Activated T-helper 1 cell treated with anti-CD3 and anti-CD28 coated beads, Interleukin-2, amount 50 U/mL, for 16 hours (primary cell): ENCODE measurements at places on chromosomes 5 and 9.

GRCh38 chr5:40166802-40167201, 512.9 kb upstream of the PTGER4 start:
- no peak for DNase-seq

GRCh38 chr9:33225319-33226147, 14.4 kb upstream of the SPINK4 start:
- peak; percentile 45 for DNase-seq

GRCh38 chr5:41763081-41763480, 107.1 kb downstream of the OXCT1 start:
- no peak for DNase-seq

- DNase-seq = no peak
Observed at GRCh38 chr9:121721058-121721350, 69.6 kb downstream of the DAB2IP start.

DNA sequence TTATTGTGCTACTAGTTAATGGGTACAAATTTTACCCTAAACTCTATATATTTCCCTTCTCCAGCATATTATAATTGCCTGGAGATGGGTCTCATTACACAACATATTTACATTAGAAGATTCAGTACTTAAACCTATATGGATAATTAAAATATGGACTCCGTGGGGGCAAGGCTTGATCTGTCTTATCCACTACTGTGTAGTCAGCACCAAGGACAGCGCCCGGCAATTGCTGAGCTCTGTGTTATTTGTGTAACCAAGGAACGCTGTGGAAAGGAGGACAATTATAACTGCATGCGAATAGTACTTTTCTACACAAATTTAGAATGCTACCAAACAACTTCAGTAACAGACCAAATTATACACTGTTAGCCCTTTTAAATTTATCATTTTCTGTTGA, 77.7 kb downstream of the DNAH5 start:
- no peak for DNase-seq

GRCh38 chr5:78920604-78921003, 64.5 kb downstream of the ARSB start:
- DNase-seq = no peak

- DNase-seq = no peak
Observed at GRCh38 chr5:75720882-75721281, 3.6 kb upstream of the POC5 start.

DNA sequence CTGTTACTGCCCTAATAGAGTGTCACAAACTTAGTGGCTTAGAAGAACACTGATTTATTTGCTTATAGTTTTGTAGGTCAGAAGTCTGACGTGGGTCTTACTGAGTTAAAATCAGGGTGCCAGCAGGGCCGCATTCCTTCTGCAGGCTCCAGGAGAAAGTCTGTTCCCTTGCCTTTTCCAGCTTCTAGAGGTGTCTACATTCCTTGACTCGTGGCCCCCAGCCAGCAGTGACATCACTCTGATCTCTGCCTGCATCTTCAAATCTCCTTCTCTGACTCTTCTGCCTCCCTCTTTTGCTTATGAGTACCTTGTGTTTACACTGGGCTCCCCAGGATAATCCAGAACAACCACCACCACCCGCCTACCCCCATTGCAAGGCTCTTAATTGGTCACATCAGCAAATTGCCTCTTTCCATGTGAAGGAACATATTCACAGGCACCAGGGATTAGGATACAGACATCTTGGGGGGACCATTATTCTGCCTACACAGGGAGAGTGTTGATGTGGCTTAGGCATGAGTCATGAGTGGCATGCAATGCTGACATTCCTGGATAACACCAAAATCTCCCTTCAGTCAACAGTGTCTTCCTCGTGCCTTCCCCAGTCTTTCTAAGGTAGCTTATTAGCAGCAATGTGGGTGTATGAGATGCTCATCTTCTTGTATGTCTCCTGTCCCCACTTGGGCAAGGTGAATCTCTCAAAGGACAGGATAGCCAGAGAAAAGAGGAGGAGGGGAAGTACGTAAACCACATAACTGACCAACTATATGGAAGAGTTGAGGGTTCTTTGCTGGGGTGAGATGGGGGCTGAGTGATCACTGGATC, 24.4 kb downstream of the CYFIP2 start:
- no peak for DNase-seq
